ENCODE measurements at places on chromosomes 5 and 9.

DNA sequence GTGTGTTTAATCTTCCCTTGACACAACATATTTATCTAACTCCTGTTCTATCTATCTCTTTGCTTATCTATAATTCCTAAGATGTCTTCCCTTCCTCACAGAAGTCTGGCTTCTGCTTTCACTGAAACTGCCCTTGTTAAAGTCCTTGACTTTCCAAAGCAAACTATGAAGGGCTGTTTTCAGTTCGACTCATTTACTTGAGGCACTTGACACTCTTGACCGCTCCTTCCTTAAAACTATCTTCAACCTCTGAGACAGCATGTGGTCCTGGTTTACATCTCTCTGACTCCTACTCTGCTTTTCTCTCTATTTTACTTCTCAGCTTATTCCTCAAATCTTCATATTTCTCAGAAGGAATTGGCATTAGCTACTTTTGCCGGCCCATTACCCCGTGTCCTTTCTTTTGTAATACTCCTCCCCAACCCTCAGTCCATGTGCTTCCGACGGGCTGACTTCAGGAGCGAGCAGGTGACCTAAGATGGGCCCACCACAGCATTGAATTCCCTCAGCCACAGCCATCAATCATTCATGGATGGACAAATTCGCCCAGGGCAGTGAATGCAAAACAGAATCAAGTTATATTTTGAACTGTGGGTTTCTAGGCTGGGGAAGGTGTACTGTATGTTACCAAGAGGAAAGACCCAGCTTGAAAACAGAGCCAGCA lies 1089.2 kb downstream of the PTPRD start:
- DNase-seq: no peak

DNA sequence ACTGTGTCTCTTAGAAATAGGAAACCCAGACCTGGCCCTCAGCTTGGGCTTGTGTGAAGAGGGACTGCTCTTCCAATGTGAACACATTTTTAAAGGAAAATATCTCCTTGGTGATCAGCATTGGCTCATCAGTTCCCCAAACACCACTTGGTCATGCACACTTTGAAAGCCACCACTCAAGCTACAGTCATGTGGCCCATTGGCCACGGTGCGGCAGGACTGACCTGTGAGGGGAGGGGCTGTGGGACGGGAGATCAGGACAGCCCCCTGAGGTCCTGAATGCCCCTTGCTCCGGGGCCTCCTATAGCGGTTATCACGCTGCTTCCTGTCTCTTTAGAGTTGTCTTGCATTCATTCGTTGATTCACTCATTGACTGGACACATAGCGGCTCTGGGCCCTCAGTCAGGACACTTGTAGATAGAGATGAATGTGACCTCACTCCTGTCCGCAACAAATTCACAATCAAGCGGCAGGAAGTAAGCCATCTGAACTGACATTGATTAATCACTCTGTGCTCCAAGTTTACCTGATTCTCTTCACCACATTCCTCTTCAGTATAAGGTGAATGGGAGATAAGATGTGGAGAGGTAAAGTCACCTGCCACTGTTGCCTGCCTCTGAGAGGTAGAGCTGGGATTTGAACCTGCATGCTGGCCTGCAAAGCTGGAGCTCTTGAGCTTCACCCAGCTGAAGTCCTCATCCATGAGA lies 73.1 kb downstream of the COL15A1 start:
- DNase-seq: no peak

DNA sequence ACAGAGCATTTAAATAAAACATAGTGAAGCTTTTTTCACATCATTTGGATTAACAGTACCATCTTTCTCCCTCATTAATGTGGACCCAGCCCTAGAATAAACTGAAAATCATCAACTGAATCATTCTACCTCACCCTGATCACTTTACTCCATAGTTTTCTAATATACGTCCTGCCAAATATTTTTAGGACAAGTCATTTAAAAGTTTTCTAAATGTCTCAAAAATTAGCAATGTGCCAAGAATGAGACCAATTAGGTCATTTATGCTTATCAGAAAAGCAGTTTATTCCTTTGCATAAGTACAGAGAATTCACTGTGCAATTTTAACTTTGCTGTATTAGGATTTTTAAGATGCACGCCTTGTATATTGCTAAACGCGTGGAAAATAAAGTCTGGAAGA lies 284.4 kb downstream of the PIK3R1 start:
- no peak for DNase-seq

GRCh38 chr9:128246471-128246870 lies 29.3 kb downstream of the GOLGA2 start:
- DNase-seq: no peak

GRCh38 chr9:129130791-129131190 lies 19.6 kb downstream of the PTPA start:
- no peak for DNase-seq

GRCh38 chr5:40288800-40289485 lies 390.8 kb upstream of the PTGER4 start:
- no peak for DNase-seq

DNA sequence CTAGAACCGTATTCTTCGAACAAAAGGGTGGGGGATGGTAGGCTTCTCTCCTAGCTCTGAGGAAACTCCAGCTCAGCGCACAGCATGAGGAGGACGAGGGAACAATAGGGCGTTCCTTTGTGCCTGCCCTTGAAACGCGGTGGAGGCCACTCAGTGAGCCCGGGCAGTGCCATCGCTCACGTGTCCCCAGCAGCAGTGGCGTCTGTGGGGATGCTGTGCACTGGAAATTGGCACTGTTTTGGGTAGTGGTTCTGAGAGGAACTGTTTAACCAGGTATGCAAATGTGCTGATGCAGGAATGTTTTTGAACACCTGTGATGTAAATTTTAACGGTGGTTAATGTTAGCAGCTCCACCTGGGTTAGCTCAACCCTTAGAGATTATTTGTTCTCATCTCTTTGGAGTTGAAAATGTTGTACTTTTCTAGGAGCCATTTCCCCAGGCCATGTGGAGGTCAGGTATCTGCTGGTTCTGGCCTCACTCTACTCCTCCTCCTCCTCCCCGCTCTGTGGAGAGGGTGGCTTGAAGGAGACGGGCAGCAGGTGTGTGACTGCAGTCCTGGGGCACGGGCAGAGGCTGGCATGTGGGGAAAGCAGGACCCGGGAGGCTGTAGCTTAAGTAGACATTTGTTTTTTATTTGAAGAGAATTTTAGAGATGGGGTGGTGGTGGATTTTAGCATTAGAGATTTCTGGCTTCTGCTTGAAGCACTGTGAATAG lies 48.3 kb downstream of the EHMT1 start:
- DNase-seq: no peak

DNA sequence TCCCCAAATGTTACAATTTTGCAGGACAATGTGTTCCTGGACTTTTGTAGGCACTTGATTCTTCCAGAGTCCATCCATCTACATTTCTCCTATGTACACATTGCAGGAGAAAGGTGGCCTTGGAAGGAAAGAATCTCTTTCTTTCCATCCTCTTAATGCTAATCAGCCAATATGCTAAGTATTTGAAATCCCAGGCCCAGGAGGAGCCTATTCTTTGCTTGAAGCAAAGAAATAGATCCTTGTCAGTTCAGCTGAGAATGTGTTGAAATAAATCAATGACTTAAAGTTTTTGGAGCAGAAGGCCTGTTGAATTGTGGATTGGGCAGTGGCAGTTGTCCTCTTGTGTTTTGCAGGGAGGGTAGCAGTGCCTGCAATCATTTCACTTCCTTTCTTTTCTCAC lies 113.3 kb downstream of the PTTG1 start:
- no peak for DNase-seq

DNA sequence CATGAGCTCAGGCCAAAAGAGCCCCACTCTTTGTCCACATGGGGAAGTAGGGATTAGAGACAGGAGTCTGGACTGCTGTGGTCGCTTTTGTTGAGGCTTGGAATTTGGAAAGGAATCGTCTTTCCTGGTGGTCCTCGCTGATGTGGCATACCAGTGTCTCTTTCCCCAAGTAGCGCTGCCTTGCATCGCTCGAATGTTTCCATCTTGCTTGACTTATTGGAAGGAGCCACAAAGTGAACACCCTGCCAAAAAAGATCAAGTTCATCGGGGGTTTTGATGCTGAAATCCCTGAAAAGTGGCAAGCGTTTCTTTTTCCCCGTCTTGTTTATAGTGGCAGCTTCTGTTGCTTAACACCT lies 161.3 kb downstream of the MACROH2A1 start:
- DNase-seq: no peak

DNA sequence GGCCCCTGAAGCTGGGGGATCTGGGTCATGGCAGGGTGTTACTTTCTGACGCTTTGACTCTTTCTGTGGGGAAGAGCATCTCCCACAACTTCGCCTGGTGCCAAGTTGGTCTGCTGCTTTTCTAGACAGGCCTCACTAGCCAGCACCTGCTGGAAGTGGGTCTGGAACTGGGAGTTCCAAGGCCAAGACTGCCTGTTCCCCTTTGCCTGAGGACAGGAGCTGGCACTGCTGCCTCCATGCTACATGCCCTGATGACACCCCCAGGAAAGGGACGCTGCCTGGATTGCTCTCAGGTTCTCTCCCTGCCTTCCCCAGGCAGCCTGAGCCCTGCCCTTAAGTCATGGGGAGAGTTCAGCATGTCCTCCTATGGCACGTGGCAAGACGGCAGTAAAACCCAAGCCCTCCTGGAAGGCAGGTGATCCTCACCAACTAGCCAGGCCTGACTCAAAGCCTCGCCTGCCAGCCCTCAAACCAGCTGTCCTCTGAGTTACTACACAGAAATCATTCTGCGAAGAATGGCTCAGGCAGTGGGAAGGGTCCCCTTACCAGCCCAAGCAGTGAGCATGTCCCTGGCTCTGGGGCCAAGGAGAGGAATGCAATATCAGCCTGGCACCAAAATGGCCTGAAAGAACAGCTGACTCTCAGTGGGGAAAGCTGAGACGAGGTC lies 35.8 kb downstream of the SEC61B start:
- DNase-seq: no peak

- no peak for DNase-seq
Measured at GRCh38 chr9:135665795-135666189, 2.7 kb downstream of the LCN9 start.

GRCh38 chr5:17189381-17190036 lies 27.9 kb upstream of the BASP1 start:
- no peak for DNase-seq

GRCh38 chr5:176774216-176775171 lies 35.9 kb upstream of the UNC5A start:
- no peak for DNase-seq

GRCh38 chr5:1507014-1507375 lies 16.8 kb downstream of the LPCAT1 start:
- DNase-seq: no peak

GRCh38 chr9:89361816-89362646 lies 43.7 kb downstream of the SECISBP2 start:
- no peak for DNase-seq

GRCh38 chr9:135613946-135614805 lies 25.2 kb downstream of the GLT6D1 start:
- no peak for DNase-seq

- peak; percentile 0 for DNase-seq
Measured at GRCh38 chr9:107243742-107244141, 39.3 kb upstream of the RAD23B start.

DNA sequence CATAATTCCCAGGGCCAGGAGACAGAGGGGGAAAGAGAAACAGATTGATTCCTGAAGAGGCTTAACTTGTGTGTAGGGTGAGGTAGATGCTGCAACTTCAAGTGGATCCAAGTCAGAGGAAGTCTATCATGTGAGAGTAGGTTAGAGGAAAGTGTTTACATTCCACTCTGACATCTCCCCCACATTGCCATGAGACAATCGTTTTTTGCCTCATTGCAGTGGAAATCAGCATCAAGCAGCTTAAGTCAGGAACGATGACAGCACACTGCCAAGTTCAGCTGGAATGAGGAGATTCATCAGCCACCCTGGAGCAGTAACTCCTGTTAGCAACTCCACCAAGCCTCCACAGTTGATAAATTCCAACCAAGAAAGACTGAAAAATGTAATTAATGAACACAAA lies 689.7 kb upstream of the MEF2C start:
- DNase-seq: no peak

GRCh38 chr9:101462558-101462957 lies 27.0 kb upstream of the ALDOB start:
- no peak for DNase-seq

- DNase-seq: no peak
Measured at GRCh38 chr5:109450129-109450877, 40.5 kb upstream of the PJA2 start.

DNA sequence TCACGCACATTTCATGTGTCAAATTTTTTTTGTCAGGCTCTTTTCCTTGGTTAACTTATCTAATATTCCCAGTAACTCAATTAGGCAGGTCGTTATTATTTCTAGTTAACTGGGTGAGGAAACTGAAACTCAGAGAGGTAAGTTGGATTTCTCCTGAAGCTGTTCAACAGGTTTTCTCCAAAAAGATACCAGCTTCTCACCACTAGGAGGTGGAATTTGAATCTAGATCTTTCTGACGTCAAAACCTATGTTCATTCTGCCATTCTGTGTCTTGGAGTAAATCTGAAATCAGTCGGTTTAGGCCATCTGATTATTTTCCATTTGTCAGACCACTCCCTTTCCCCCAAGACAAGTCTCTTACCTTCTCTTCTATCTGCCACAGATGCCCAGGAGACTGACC lies 572.9 kb downstream of the ACTL7B start:
- no peak for DNase-seq

GRCh38 chr5:90113108-90113507 lies 296.4 kb downstream of the CETN3 start:
- no peak for DNase-seq

DNA sequence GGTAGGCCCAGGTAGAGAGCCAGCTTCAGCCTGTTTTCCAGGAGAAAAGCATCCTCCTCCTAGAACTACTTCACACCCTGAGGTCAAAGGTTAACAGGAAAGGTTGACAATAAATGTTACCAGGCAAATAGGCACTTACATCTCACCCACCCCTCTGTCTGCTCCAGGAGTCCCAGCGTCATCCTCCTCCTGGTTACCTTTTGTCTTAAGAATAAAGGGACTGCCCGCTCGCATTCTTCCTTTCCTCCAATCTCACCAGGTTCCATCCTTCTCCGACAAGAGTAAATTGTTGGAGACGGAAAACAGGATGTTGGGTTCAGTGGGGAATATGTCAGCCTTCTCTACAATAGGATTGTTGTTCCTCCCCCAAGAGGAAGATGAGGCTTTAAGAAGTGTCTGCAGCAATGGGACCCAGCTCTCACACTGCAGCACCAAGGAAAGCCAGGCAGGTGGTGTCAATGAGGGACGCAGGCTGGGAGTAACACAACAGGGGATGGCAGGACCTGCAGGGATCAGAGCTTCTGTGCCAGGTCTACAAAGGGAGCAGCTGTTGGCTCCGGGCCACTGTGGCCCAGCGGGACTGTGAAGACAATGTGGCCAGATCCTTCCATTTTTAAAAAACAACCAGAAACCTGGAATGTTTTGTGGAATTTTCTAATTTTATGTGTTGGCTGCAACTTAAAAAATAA lies 29.0 kb downstream of the FAT2 start:
- DNase-seq: no peak

DNA sequence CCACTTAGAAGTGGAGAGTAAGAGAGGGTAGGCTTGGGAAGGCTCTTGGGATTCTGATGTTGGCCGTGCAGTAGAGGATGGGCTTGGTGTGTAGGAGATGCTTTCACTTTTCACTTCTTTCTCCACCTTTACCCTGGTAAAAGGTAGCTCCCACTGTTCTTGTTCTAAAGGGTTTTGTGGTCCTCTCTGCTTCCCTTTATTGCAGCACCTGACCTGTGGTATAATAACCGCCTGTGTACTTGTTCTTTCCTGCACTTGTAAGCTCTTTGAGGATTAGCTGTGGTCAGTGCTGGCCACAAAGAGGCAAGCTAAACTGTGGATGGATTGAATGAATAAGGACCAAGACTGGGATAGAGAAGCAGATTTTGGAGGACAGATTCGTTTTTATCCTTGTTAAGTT lies 25.2 kb downstream of the KDM4C start:
- DNase-seq: no peak
